Epithelial cell of proximal tubule (primary cell): ENCODE measurements at places on chromosomes 11 and 22. TPM values are rescaled to one million over a fixed set of nuclear protein-coding genes. Genes with fewer than 3 reads are reported as not detected.

DNA sequence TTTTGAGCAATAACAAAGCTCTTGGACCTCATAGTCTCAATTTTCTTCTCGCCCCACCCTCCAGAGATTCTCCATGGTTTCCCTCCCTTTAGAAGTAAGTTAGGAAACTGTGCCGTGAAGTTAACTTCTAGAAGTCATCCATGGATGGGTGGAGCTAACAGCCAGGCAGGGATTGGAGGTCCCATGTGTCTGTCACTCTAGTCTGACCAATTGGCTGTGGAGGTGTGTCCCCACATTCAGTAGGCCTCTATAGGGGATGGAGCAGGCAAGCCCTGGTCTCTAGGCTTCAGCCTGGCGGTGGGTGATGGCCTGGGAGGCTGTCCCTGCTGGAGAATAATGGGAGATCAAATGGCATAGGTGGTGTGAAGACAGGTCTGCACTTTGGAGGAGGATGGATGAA is 50.7 kb downstream of the TP53I11 start:
- no peak for DNase-seq

GRCh38 chr11:45538939-45539338 is 126.5 kb downstream of the CHST1 start:
- DNase-seq: no peak

DNA sequence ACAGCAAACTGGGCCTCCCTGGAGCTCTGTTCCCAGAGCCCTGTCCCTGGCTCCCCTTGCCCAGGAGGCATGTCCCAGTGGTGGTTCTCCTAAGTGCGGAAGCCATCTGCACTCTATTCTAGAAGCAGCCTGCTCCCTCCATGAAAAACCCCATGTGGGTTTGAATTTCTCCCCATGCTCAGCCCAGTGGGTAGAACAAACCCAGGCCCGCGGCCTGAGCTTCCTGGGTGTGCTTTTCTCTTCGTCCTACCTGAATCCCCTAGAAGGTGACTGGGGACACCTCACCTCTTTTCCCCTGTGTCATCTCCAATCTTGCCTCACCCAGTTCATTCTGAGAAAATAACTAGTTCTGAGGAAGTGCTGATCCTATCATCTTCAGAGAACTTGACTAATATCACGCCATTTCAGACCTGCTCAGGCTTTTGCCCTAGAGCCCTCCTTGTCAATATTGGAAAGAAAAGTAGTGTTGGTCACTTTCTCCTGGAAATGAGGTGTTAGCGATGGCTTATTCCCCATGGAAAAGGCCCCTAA is 15.9 kb downstream of the IL10RA start:
- no peak for DNase-seq

- DNase-seq: no peak
Measured at GRCh38 chr22:16963189-16963945, 44.7 kb downstream of the GAB4 start.

- DNase-seq: no peak
Measured at GRCh38 chr11:132804258-132804657, 728.0 kb downstream of the OPCML start.

The CALCA gene
- 0.29 TPM in 1 of 2 replicates, not detected in the other for total RNA-seq

The CD3E gene
- not detected in 2 replicates for total RNA-seq

The PDE3B gene
- 4.8 and 5.1 TPM in 2 replicates for total RNA-seq

The CCDC88B gene
- total RNA-seq: 2.5 and 4.8 TPM in 2 replicates
